Activated T-helper 9 cell treated with anti-CD3 and anti-CD28 coated beads, Interleukin-2, amount 50 U/mL, for 16 hours (primary cell): ENCODE measurements at places on chromosomes 7 and 10.
A peak's percentile ranks its signal among the peaks of the same experiment; 100 is the strongest.

GRCh38 chr7:105935250-105935649, 27.8 kb upstream of the CDHR3 start:
- DNase-seq = no peak

- DNase-seq = peak; percentile 19
Measured at GRCh38 chr7:2698581-2699288, 10.7 kb downstream of the AMZ1 start.

DNA sequence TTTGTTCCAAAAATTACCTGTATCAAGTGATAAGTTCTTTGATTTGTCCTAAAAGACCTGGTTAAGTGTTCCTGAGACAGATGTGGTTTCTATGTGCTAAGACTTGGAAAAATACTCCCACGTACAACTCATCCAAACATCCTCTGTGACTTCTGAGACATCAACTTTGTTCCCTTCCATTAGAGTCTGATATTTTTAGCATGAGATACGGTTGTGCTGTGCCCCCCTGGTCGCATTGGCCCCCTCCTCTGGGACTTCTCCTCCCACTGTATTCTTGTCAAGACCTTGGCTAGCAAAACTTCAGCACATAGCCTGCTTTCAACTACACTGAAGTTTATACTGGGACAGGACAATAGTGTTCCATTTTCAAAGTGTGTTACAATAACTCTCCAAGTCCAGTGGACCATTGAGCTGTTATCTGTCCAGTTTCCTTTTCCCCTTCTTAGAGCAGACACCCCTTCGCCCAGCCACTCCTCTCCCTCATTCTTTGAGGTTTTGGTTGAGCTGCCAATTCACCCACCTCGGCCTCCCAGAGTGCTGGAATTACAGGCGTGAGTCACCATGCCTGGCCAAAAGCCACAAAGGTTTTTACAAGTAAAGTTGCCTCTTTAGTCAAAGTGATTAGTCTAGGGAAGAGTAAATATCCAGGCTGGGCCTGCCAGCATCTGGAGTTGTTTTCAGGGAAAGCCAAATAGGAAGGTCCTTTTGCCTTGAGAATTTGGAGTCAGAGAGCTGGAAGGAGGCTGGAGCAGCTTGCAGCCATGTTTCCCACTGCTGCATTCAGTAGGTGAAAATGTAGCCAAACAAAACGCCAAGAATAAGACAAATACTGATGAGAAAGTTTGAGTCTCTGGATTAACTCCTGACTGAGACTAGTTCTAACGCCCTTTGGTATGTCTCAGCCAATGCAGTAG, 17.8 kb upstream of the PDLIM1 start:
- DNase-seq = no peak

- peak; percentile 53 for DNase-seq
Measured at GRCh38 chr10:110209454-110209925, 2.1 kb downstream of the MXI1 start.

GRCh38 chr10:75662715-75663114, 231.3 kb downstream of the LRMDA start:
- no peak for DNase-seq

DNA sequence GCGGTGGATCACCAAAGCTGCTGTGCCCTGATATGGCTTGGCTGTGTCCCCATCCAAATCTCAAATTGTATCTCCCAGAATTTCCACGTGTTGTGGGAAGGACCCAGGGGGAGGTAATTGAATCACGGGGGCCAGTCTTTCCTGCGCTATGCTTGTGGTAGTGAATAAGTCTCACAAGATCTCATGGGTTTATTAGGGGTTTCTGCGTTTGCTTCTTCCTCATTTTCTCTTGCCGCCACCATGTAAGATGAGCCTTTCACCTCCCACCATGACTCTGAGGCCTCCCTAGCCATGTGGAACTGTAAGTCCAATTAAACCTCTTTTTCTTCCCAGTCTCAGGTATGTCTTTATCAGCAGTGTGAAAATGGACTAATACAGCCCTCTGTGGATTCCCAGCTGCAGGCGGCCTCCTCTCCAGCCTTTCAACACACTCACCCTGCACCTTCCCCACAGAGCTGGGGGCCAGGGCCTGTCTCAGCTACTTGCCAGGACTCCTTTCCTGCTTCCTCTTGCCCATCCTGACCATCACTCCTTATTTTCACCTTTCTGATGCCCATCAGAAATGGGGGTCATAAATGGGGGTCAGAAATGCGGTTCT, 57.2 kb upstream of the TOMM7 start:
- DNase-seq = no peak

DNA sequence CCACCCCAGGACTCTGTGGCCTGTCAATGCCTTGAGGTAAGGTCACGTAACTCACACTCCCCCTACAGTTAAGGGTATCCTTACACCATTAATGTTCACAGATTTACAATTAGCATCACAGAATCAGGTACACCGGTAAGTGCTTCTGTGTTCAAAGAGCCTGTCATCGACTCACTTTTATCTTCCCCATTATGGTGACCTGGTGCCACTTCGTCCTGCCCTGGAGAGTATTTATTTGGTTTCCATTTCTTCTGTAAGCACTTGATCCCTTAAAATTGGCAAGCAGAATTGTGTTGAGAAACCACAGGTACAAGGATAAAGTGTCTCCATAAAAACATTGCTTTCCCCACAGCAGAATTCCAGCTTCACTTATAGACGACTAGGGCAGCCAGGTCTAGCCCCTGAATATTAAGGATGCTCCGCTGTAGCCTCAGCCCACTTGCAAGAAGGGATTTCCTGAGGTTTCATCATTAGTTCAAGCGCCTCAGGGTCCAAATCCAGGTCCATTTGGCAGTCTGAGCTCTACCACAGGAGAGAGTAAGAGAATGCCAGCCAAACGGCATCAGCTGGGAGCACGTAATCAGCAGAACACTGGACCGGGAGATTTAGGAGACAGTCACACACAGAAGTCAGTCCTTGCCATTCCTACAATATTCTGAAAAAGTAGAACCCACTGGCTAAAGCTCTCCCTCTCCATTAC, 10.1 kb downstream of the ATXN7L1 start:
- no peak for DNase-seq

DNA sequence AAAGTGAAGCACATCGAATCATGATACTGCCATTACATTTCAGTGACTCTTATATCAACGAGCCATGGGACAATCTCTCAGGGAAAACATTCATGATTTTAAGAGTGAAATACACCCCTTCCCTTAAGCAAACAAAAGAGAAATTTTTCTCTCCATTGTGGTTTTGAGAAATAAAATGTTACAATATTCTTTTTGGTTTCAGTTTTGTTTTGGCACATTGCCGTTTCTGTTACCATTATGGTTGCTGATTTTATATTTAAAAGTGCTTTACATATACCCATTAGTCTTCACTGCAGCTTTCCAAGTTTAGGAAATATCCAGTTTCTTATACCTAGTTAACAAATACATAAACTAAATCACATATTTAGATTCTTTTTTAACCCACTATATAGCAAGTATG, 126.8 kb upstream of the SEM1 start:
- DNase-seq = no peak

DNA sequence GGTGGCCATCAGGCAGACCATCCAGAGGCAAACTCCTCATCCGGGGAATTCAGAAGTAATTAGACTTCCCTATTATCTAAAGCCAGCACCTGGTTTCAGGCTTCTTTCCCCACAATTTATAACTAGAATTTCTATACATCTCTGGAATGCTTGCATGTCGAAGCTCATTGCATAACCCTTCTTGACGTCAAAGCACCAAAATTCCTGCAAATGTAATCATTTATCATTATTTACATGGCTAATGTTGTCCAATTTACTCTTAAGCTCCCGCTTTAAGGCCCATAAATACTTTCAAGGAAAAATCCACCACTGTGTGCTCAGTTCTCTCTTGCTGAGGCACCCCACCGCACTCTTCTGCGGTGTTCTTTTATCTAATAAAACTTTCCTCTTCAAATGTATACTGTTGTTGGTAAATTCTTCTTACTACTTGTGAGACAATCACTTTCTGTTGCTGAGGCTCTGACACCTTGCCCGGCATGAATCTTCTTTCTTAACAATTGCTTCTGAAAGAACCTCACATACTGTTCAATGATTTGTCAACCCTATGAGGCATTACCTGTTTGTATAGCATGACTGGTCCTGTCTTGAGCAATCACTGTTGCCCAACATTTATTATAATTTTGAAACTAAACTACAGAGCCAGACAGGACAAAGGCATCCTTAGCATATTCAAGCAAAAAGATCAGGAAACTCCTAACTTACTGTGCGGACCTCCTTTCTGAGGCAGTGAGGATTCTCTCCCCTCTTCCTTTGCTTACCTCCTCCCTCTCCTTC, 17.4 kb upstream of the GPR141 start:
- DNase-seq = no peak

GRCh38 chr7:14868937-14869336, 33.6 kb downstream of the DGKB start:
- DNase-seq = no peak

GRCh38 chr7:108122181-108122580, 8.0 kb downstream of the LAMB4 start:
- no peak for DNase-seq

DNA sequence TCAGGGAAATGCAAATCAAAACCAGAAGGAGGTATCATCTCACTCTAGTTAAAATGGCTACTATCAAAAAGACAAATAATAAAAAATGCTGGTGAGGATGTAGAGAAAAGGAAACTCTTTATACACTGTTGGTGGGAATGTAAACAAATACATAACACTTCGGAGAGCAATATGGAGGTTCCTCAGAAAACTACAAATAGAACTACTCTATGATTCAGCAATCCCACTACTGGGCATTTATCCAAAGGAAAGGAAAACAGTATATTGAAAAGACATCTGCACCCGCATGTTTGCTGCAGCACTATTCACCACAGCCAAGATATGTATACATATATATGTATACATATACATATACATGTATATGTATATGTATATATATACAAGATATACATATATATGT, 94.2 kb downstream of the C10orf90 start:
- no peak for DNase-seq

DNA sequence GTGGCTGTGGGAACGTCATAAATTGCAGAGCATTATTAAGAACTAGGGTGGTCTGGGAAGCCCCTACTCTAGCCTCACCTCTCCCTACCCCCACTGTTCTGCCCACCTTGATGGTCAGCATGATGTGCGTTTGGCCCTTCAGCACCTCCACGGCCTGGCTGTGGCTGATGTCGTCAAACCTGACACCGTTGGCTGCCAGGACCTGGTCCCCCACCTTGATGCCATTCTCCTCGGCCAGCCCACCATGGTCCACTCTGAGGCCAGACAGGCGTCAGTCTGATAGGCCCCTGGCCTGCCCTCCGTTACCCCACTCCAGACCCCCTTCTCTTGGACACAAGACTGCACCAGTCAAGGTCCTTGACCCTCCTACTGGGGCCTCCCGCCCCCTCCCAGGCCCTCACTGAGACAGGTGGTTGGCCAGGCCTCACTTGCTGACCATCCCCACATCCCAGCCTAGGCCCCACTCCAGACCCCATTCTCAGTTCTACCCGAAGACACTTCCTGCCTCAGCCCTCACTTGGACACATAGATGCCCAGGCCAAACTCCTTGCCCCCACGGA, 9.2 kb downstream of the PDZD7 start:
- DNase-seq = no peak

- no peak for DNase-seq
Measured at GRCh38 chr7:73387221-73387828, 46.3 kb upstream of the FZD9 start.

GRCh38 chr10:15387021-15387420, 15.9 kb upstream of the FAM171A1 start:
- DNase-seq = no peak

GRCh38 chr10:79266084-79266483, 81.2 kb upstream of the PPIF start:
- DNase-seq = no peak

GRCh38 chr7:148540041-148540738, 50.4 kb upstream of the C7orf33 start:
- DNase-seq = no peak

- DNase-seq = no peak
Measured at GRCh38 chr10:61397175-61397986, 55.8 kb downstream of the TMEM26 start.

DNA sequence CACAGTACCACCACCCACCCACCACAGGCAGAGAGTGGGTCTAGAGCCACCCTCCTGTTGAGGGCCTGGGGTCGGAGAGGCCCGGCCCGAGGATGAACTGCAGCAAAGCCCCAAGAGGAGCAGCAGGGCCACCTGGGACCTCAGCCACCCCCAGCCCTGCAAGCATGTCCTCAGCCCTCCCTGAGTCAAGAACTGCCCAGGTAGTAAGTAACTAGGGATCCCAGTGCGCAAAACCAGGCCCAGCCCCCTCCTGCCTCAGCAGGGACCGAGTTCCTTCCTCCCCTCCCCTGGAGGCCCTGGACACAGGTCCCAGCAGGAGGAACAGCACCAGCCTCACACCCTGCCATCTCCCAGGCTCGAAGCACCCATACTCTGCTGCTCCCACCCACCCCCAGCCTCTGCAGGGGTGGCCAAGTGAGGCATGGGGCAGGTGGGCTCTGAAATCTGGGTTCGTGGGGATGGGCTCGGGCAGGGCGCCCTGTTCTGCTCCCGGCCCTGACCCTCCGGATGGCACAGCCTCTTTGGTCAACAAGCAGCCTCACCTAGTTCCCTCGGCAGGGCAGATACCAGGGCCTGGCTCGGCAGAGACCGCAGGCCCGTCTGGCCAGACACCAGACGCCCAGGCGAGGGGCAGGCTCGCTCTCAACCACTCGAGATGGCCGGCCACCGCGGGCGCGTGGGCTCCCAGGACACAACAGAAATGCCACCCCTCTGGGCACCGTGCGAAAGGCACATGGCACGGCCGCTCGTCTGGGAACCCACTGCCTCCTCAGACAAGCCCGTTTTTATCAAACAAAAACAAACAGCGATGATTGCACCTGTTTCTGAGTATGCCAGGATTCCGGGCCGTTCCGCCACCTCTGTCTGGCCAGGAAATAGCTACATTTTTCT, 15.2 kb downstream of the PDGFA start:
- no peak for DNase-seq

DNA sequence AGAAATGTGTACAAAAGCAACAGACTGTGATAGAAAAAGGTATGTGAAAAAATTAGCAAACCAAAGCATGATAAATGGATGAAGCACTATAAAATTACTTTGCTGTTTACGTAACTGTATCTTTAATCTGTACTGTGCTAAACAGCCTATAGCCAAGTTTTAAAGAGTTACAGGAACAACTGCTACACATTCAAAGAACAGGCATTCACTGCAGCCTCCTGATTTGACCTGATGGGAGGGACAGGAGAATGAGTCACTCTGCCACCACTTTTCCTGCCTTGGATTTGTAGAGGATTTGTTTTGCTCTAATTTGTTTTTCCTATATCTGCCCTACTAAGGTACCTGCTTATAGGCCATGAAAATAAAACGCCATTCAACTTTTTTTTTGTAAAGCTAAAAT, 116.1 kb downstream of the FANK1 start:
- no peak for DNase-seq

DNA sequence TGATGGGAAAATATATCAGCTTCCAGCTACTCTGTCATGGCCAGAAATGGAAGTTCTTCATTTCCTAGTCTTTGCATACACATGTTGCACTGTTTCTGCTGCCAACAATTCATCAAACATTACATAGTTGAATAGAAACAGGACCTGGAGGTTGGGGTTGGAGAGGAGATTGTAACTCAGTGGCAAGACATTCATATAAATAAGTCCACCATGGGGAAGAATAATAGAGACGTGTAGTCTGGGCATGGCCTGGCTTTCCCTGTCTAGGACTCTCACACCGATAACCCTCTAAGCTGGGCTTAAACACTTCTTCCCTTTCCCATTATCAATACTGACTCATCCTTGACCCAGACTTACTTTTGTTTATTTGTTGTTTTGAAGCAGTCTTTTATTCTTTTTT, 155.7 kb downstream of the PLPP4 start:
- DNase-seq = no peak

GRCh38 chr7:2169923-2170575, 62.7 kb downstream of the MAD1L1 start:
- DNase-seq = no peak
